ENCODE measurements at places on chromosomes 12 and 14.
A peak's percentile ranks its signal among the peaks of the same experiment; 100 is the strongest.

DNA sequence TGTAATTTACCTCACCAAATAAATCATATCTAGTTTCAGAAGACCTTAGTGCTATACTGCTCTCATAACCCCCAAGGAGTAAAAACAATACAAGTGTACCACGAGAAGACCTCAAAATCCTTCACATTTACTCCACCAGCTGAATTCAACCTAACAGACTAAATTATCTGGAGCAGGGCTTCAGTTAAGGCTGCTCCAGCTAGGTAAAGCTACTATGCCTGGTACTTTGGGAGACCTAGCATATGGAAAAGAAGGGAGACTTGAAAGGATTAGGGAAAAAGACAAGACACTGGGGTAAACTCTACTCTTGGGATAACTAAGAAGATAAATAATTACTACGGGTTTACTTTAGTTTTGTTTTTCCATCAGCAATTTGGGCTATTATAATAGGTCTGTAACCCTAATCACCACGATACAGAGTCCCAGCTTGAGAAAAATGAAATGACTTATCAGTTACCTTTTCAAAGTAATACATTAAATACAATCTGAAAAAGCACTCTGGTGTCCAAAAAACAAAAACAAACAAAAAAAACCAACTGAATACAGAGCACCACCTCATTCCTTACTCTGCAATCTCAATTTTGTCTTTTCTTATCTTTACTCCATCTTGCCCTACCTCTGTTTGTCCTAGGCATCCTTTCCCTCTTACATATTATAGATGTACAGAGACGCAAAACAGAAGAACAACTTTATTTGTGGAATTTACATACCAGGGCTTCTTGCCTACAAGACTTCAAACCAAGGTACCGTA is 2.1 kb downstream of the EML5 start:
- no peak for DNase-seq

- DNase-seq: no peak
Measured at GRCh38 chr14:99572173-99572999, 31.6 kb downstream of the CCDC85C start.

DNA sequence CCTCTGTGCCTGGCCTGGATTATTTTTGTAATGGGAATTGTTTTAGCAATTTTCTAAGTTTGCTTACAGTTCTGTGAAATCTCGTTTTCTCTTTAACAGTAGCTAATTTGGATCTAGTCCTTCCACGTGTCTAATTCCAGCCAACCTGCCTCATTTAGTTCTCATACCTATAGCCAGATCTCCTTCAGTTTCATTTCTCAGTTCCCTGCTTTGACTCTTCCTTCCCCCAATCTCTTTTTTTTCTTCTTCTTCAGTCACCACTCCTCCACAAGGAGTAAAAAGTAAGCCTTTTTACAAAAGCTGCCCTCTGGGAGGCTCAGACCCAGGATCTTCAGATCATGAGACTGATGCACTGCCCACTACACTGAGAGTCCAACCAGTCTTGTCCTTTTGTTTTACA is 1.4 kb downstream of the THTPA start:
- DNase-seq: no peak

DNA sequence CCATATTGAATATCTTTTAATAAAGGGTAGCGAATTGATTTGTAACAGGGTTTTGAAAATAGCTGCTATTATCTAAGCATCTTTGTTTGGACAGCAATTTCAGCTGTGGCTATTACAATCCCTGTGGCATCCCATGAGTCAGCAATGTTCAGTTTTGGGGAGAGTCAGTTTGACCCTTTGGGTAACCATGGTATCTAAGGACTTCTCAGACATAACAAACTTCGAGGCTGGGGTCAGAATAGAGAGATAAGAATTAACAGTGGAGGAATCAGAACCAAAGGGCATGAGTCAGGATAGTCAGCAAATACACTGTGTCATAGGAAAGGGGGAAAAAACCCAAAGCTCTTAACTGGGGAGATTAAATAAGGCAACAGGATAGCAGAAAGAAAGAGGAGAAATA is 11.7 kb upstream of the PTHLH start:
- no peak for DNase-seq

DNA sequence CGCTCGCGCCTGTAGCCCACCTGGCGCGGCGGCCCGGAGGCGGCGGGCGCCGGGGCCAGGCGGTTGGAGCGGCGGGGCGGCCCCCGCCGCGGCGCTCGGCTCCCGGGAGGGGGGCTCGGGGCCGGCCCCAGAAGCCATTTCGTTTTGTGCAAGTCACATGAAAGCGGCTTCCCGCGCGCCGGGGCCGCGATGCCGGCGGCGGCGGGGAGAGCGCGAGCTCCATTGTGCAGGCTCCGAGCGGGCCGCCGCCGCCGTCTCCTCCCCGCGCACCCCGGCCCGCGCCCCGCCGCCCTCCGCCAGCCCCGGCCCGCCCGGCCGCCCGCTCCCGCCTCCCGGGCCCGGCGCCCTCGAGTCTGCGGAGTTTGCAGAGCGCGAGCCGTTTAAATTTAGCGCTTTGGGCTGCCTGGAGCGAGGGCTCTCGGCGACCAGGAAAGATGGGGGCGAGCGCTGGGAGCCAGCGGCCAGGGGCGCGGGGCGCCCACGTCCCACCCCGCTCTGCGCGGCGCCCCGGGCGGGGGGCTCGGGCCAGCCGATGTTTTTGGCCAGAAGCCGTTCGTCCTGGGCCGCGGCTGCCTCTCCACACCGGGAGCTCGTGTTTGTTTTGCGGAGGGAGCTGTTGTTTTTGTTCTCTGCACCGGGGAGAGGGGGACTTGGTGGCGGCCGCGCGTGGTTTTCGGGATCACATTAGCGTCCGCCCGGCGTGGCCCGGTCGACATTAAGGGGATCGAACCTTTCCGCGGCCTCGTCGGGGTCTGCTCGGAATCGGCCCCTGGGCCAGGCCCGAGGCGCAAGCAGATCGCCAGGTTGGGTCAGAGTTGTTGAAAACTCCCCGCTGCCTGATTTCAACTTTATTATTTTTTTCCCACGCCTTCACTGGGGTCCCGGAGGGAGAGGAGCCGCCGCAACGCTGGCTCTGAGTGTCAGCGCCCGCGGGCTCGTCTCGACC is 982 bp downstream of the BCL7A start:
- DNase-seq: peak; percentile 48

DNA sequence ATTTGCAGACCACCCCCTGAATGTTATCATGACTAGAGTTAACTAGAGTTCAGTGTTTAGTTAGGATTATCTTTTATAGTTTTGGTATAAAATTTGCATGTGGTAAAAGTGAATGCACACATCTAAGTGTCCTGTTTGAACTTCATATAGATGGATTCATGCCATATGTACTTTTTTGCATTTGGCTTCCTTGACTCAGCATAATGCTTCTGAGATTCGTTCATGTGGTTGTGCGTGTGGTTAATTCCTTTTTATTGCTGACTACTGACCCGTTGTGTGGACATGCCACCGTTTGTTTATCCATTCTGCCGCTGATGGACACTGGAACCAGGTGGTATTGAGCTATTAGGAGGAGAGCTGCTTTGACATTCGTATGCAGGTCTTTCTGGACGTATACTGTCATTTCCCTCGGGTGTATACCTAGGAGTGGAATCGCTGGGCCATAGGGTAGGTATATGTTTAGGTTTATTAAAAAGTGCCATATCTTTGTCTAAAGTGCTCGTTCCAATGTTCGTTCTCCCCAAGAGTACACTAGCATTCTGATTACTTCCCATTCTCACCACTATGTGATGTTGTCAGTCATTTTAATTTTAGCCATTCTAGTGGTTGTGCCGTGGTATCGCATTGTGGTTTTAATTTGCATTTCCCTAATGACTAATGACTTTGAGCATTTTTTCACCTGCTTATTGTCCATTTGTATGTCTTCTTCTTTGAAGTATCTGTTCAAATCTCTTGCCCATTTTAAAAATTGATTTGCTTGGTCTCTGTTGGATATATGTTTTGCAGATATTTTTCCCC is 37.7 kb downstream of the RIN3 start:
- DNase-seq: no peak

DNA sequence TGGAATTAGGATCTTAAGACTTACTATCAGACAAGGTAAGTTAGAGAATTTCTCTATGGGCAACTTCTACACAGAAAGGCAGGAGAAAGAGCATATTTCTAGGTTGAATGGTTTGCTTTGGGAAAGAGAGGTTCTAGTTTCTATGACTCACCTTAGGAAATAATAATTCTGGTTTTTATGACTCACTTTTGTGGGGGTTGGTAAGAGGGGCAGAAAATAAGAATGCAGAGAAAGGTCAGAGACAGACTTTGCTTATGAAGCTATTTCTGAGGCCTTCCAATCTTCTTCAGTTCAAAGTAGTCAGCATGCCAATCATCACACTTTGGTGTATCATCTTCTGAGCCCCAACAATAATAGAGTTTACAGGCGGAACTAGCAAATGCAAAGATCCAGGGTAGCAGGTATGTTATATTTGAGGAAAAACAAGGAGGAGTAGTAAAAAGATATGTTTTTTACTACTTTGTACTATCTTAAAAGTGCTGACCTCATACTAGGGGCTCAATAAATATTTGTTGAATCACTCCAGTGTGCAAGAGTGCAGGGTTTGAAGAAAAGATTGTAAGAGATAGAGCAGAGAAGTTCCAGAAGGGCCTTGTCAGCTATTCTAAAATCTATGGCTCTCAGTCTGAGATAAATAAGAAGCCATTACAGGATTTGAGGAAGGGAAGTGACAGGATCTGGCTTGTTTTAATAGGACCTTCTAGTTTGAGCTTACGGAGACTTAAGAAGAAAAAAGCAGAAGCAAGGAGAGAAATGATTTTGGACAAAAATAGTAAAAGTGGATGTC is 56.7 kb upstream of the LRFN5 start:
- DNase-seq: no peak

DNA sequence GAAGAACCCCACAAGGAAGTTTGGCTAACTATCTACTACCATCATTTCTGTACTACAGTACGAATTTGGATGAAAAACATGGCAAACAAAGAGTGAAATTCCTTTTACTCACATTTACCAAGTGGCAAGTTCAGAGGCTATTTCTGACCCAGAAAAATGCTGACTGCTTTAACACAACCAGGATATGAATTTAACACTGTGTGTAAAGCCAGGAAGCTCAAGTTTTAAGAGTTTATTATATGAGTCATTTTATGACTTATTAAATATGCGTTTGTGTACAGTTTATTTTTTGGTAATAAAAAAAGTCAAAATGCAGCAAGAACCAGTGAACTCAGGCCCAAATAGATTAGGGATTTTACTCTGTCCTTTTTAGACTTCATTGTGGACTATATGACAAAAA is 58.4 kb upstream of the STAC3 start:
- DNase-seq: no peak

DNA sequence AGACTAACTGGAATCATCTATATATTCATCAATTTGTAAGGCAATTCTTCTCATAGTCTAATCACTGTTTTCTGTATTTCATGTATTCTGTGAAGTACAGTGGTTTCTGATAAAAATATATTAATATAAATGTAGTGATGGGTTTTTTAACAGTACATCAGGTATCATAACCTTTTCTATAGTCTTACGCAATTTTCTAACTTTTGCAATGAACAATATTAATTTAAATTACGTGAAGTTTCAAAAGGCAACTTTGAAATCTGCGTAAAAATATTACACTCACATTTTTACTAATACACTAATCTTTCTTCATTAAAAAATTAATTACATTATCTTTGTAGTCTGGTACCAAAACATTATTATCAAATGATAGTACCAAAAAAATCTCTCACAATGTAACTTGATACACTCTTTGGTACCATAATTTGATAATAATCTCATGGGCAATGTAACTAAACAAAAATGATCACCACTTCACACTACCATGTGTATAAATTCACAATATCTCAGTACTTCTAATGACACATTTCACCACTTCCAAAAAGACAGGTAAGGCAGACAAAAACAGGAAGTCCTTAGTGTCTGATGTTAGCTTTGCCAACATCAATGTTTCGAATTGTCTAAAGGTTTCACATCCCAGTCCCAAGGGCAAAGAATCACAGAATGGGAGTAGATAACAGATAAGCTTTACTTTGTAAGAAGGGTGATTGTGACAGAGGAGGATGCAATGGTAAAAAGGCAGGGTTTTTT is 8.7 kb downstream of the DNAI7 start:
- no peak for DNase-seq

DNA sequence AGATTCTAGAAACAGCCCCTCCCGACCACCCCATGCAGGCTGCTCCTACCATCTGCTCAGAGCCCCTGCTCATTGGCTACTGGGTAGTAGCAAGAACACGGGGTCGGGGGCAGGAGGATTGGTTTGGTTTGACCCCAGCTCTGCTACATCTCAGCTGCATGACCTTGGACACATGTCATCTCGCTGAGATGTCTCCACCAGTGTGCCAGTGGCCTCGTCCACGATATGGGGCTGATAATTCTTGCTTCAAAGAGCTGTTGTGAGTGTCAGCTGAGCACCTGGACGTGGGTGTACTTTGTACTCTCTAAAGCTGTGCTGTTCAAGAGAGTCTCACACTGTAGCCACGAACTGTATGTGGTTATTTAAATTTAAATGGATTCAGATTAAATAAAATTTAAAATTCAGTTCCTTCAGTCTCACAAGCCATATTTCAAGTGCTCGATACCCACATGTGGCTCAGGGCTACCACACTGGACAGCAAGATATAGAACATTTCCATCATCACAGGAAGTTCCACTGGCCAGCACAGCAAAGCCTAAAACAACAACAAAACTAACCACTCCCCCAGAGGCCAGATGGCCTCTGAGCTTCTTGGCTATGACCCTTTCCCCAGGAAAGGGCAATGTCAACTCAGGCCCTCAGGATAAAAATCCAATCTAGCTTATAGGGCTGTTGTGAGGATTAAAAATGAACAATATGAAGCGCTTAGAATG is 18.6 kb downstream of the LTBP2 start:
- peak; percentile 61 for DNase-seq

- DNase-seq: no peak
Measured at GRCh38 chr12:39605996-39606395, 13.6 kb downstream of the ABCD2 start.

- no peak for DNase-seq
Measured at GRCh38 chr12:7981446-7981845, 45.5 kb upstream of the SLC2A3 start.

- no peak for DNase-seq
Measured at GRCh38 chr12:130746546-130746945, 30.4 kb upstream of the RIMBP2 start.

- no peak for DNase-seq
Measured at GRCh38 chr12:79858518-79858917, 76.4 kb downstream of the PPP1R12A start.

- DNase-seq: no peak
Measured at GRCh38 chr14:75640876-75641275, 19.8 kb downstream of the ERG28 start.

DNA sequence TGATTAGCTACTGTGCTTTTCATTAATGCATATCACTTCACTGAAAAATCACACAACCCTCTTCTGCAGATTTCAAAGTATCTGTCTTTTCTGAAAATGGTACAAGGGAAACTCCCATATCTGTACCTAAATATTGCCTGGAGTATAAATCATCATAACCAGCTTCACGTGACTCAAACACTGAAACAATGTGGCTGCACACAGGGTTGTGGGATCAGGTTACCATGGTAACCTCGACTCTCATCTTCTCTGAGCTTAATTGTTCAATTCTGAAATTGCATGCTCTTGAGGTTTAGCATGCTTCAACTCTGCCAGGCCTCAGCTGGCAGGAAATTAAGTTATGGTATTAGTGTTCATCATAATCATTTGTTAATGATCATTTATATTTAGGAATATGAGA is 77.5 kb upstream of the CPSF6 start:
- DNase-seq: no peak

GRCh38 chr14:36660736-36661505 is 739 bp upstream of the PAX9 start:
- DNase-seq: peak; percentile 35

- DNase-seq: peak; percentile 73
Measured at GRCh38 chr14:99971087-99971940, 93.9 kb upstream of the EVL start.

GRCh38 chr12:108560321-108560721 is 652 bp downstream of the SART3 start:
- no peak for DNase-seq

GRCh38 chr12:121769831-121770301 is 23.6 kb downstream of the RHOF start:
- no peak for DNase-seq
